ENCODE measurements at places on chromosomes 1 and 21. TPM values are rescaled to one million over a fixed set of nuclear protein-coding genes. Genes with fewer than 3 reads are reported as not detected.

The SLC44A3 gene
- total RNA-seq = 31.6 TPM

The LRRC38 gene
- 0.17 TPM for total RNA-seq

The LCA5L gene
- total RNA-seq = 1.8 TPM

The FAM177B gene
- total RNA-seq = 0.20 TPM

The CHIA gene
- 6.3 TPM for total RNA-seq

The CHRNB2 gene
- total RNA-seq = not detected

The ZBTB18 gene
- 21.7 TPM for total RNA-seq

The B3GALT5 gene
- not detected for total RNA-seq

The TIE1 gene
- 59.4 TPM for total RNA-seq

DNA sequence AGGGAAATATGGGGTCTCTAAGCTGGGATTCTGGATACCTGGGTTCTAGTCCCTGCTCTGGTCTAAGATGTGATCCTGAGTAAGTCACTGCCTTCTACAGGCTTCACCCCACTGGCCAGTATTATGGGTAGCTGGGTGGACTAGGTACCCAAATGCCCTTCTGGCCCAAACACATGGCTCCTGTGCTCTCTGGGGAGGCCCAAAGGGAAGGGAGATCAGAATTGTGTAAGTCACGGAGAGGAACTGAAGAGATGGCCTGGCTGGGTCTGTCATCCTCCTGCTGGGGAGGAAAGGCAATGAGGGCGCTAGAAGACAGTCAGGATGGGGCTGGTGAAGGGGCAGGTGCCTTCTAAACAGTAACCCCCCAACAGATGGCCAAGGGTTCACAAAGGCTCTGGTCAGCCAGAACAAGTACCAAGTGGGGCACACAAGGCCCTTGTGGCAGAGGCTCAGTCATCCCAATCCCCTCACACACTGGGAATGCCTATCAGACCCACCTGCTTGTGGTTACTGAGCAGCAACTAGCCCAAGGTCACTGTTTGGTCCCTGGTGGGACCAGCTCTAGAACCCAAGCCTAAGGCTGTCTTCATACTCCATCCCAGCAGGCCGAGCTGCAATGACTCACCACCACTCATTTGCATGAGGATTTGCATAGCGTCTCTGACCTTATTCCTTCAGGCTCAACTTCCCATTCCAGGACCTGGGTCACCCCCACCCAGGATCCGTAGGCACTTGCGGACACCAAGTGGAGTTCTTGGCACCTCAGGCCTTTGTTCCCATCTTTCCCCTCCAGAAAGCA is 9.2 kb downstream of the MEF2D start:
- H3K4me3 ChIP-seq = peak overlapping the region; percentile 4
- H3K27ac ChIP-seq = peak overlapping the region; percentile 65
- H3K4me1 ChIP-seq = peaks cover 87% of the 10 kb centered on the region
- H3K27me3 ChIP-seq = no peaks in the 10 kb centered on the region

DNA sequence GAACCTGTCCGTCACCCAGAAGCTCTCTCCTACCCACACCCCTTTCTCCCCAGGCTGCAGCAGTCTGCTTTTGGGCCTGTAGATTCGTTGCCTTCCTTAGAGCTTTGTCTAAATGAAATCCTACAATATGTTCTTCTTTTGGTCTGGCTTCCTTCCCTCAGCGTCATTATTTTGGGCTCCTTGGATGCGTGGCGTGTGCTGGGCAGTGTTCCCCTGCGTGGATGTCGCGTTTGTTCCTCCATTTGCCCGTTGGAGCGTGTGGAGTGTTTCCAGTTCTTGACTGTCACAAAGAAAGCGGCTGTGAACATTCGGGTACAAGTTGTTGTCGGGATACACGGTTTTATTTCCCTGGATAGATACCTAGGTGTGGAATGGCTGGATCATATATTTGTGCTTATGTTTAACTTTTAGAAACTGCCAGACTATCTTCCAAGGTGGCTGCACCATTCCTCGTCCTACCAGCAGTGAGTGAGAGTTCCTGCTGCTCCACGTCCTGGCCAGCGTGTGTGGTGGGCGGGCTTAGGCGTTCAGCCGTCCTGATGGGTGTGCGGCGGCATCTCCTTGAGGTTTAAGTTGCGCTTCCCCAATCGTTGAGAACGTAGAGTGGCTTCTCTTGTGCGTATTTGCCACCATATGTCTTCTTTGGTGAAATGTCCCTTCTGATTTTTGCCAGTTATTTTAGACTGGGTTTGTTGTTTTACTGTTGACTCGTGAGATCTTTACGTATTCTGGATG is 31.7 kb downstream of the SKI start:
- H3K27me3 ChIP-seq = no peaks in the 10 kb centered on the region
- no peak overlapping the region for H3K27ac ChIP-seq
- no peak overlapping the region for H3K4me3 ChIP-seq
- peaks cover 58% of the 10 kb centered on the region for H3K4me1 ChIP-seq
- H3K36me3 ChIP-seq = no peaks in the 10 kb centered on the region
- peak; percentile 71 for DNase-seq

- H3K27ac ChIP-seq = no peak overlapping the region
- H3K27me3 ChIP-seq = no peaks in the 10 kb centered on the region
- H3K4me3 ChIP-seq = no peak overlapping the region
- no peaks in the 10 kb centered on the region for H3K36me3 ChIP-seq
Observed at GRCh38 chr1:71210718-71211117, 129.9 kb upstream of the ZRANB2 start.

DNA sequence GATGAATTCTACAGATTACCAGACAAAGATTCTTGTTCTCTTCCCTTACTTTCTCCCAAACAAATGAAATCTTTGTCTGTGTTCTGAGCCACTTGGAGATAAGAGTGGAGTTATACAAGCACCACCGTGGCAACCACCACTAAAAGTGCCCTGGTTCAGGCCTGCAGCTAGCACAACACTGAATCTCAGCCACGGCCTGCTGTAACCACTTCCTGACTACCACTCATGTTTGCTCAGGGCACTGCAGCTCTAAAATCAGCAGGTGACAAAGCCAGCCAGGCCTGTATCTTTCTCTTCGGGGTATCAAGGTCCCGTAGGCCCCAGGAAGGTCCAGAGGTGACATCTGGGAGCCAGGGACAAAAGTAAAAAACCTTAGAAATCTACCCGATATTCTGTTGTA is 3.2 kb upstream of the OR2T6 start:
- H3K27ac ChIP-seq = no peak overlapping the region
- DNase-seq = peak; percentile 27
- H3K36me3 ChIP-seq = no peaks in the 10 kb centered on the region
- no peaks in the 10 kb centered on the region for H3K27me3 ChIP-seq

GRCh38 chr1:184878002-184878401 is 96.3 kb downstream of the NIBAN1 start:
- no peak overlapping the region for H3K4me3 ChIP-seq
- no peak for DNase-seq
- H3K4me1 ChIP-seq = no peaks in the 10 kb centered on the region
- no peaks in the 10 kb centered on the region for H3K27me3 ChIP-seq
- no peak overlapping the region for H3K27ac ChIP-seq
- no peaks in the 10 kb centered on the region for H3K36me3 ChIP-seq

DNA sequence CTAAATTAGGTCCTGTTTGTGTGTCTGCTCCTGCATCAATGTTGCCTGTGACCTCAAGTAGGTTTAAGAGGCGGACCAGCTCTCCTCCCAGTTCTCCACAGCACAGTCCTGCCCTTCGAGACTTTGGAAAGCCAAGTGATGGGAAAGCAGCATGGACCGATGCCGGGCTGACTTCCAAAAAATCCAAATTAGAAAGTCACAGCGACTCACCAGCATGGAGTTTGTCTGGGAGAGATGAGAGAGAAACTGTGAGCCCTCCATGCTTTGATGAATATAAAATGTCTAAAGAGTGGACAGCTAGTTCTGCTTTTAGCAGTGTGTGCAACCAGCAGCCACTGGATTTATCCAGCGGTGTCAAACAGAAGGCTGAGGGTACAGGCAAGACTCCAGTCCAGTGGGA is 79.9 kb downstream of the PRDM2 start:
- H3K4me1 ChIP-seq = no peaks in the 10 kb centered on the region
- no peaks in the 10 kb centered on the region for H3K27me3 ChIP-seq
- no peak overlapping the region for H3K27ac ChIP-seq
- no peak overlapping the region for H3K4me3 ChIP-seq
- H3K36me3 ChIP-seq = peaks cover 70% of the 10 kb centered on the region

GRCh38 chr1:112675728-112676381 is 1.4 kb downstream of the MOV10 start:
- H3K36me3 ChIP-seq = peaks cover 11% of the 10 kb centered on the region
- H3K4me3 ChIP-seq = peak overlapping the region; percentile 94
- no peak for DNase-seq

DNA sequence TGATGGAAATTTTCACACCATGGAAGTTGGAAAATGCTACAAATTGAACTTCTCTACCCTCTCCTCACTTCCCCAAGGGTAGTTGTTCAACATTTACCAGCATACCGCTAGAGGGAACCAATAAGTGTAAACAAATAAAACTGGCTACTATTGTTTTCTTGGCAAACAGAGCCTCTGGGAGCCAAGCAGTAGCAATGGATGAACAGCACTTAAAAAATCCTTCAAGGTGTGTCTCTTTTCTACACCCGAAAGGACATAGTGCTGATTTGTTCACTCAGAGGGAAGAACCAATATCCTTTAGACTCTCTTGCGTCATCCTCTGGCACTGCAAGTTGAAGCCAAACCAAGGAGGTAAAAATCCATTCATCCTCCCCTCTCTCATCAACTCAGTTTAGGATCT is 161.5 kb downstream of the TBX15 start:
- H3K27me3 ChIP-seq = no peaks in the 10 kb centered on the region
- DNase-seq = no peak
- H3K36me3 ChIP-seq = no peaks in the 10 kb centered on the region
- H3K4me3 ChIP-seq = no peak overlapping the region
- no peak overlapping the region for H3K27ac ChIP-seq

DNA sequence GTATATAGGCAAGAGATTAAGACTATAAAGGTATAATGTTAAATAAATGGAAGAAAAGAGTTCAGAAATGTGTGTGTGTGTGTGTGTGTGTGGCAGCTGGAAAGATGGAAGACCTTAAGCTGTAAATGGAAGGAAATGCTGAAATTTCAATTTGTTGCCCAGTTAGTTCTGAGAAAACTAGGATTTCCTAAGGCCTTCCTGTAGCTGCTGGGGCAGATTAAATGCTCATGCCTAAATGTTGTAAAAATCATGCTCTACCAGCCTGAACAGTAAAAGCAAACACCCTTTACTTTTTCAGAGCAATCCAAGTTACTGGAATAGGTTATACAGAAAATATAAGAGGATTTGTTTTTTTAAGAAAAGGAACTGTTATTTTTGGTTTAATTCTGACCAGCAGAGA is 8.3 kb downstream of the ADCY10 start:
- H3K27ac ChIP-seq = peak overlapping the region; percentile 32
- peaks cover 8% of the 10 kb centered on the region for H3K4me1 ChIP-seq
- DNase-seq = no peak
- H3K4me3 ChIP-seq = no peak overlapping the region

DNA sequence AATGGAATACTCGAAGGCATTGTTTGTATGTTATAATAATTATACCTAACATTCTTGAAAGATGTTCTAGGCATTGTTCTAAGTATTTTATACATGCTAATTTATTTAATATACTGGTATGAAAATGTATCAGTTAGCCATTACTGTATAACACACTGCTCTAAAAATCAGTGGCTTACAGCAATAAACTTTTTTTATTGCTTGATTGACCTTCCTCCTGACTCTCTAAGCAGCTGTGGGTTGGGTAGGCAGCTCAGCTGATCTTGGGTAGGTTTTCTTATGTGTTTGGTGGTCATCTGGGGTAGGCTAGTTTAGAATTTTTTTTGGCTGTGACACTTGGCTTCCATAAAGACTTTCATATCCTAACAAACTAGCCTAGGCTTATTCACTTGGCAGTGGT is 100.2 kb upstream of the SYT6 start:
- no peaks in the 10 kb centered on the region for H3K36me3 ChIP-seq
- no peak overlapping the region for H3K4me3 ChIP-seq
- DNase-seq = no peak
- no peaks in the 10 kb centered on the region for H3K27me3 ChIP-seq

- DNase-seq = no peak
- peaks cover 16% of the 10 kb centered on the region for H3K4me1 ChIP-seq
- H3K27ac ChIP-seq = no peak overlapping the region
- peak overlapping the region; percentile 53 for H3K4me3 ChIP-seq
Observed at GRCh38 chr21:46666941-46667740, 31.7 kb downstream of the PRMT2 start.

- H3K4me1 ChIP-seq = peaks cover 53% of the 10 kb centered on the region
- no peak for DNase-seq
- no peak overlapping the region for H3K27ac ChIP-seq
- no peaks in the 10 kb centered on the region for H3K36me3 ChIP-seq
- no peaks in the 10 kb centered on the region for H3K27me3 ChIP-seq
Observed at GRCh38 chr1:27592931-27593677, 10.8 kb downstream of the AHDC1 start.

DNA sequence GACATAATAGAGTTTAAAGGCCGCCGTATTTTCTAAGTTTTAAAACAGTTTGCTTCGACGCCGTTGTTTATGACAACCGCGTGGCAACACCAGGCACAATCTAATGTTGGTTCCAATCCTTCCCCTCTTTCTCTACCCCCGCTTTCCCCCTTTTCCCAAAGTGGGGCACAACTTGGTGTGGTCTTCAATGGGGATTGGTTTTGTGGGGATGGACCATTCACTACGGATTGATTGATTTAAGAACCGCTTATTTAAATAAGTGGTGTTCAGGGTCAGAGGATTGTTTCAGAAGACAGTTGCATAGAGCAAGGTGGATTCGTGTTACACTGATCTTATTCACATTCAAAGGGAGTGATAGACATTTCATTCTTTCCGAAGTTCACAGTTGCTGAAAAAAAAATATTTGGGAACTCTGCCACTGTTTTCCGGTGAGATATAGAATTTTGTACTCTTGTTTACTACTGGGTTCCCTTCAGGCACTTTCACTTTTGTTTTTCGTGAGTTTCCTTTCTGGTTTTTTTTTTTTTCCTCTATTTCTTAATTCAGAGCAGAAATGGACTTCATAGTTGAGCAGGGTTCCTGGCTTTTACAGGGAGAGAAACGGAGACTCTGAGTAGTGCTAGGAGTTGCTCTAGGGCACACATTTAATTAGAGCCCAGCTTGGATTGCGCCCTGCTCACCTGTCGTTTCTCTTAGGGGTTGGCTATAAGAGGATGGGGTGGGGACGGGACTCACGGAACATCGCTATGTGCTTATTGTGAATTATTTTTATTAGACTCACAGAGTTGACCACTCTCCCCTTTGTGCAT is 79.6 kb upstream of the AK4 start:
- peak overlapping the region; percentile 89 for H3K4me3 ChIP-seq
- H3K27me3 ChIP-seq = no peaks in the 10 kb centered on the region
- no peaks in the 10 kb centered on the region for H3K36me3 ChIP-seq
- peak overlapping the region; percentile 100 for H3K27ac ChIP-seq
- peaks cover 25% of the 10 kb centered on the region for H3K4me1 ChIP-seq

Measured in upper lobe of right lung (tissue), 1 donor.